ENCODE measurements at places on chromosomes 4 and X. TPM values are rescaled to one million over a fixed set of nuclear protein-coding genes. Genes with fewer than 3 reads are reported as not detected.
A peak's percentile ranks its signal among the peaks of the same experiment; 100 is the strongest.

- DNase-seq = no peak
These were observed 475.5 kb upstream of the FGF16 start for GRCh38 chrX:76971393-76972376.

DNA sequence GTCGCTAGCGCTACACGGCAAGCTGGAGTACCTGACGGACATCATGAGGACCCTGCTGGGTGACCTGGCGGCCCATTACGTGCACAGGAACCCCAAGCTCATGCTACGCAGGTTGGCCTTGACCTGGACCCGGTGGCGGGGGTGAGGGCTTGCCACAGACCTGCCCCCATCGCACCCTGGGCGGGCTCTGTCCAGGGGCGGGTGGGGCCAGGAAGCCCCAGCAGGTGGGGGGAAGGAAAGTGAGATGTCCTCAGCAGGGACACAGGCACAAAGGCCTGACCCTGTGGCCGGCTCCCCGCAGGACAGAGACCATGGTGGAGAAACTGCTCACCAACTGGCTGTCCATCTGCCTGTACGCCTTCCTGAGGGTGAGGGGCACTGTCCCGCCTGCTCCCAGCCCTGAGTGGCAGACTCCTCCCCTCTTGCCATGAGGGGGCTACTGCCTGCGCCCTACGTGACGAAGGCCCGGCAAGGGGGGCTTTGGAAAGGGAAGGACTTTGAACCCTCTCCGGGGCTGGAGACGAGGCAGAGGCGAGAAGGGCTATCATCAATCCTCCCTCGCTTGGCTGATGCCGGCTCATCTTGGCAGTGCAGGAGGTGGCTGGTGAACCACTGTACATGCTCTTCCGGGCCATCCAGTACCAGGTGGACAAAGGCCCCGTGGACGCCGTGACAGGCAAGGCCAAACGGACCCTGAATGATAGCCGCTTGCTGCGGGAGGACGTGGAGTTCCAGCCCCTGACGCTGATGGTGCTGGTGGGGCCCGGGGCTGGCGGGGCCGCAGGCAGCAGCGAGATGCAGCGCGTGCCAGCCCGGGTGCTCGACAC, 5.3 kb upstream of the SRPK3 start:
- no peak for DNase-seq

Gene ARMCX1
- total RNA-seq = 0.17 TPM

DNA sequence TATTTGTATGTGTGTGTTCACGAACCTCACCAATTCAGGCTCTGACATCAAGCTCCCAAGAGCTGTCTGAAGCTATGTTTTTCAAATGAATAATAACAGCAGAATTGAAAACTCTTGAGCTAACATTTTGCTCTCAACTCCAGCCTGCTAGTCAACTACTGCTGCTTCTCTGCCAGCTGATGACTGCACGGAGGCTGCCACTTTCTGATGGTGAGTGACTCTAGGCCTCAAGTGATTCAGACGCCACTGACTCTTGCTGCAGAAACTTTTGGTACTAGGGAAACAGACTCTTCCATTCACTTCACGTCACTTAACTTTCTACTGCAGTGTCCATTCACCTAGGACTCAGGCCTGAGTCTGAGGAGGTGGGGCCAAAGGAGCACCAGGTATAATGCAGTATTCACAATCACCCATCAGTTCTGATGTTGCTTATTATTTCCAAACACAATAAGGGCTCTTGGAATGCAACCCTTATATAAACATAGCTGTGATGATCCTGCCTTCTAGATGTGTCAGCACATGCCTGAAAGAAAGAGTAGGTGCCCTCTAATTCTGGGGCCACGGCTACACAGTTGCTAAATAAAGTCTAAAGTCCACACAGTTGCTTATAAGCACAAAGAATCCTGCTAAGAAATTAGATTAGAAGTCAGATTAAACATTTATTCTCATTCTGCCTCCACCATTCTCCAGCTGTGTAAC, 16.0 kb downstream of the PRDM8 start:
- no peak for DNase-seq

- no peak for DNase-seq
These were observed 108.0 kb upstream of the TLL1 start for GRCh38 chr4:165765053-165765452.

Gene NUP62CL
- total RNA-seq = 3.2 TPM

- no peak for DNase-seq
These were observed 1602.4 kb downstream of the STIM2 start for GRCh38 chr4:28462766-28463700.

Gene ADH7
- not detected for total RNA-seq

- no peak for DNase-seq
These were observed 11.3 kb upstream of the UGT2A3 start for GRCh38 chr4:68962868-68963267.

GRCh38 chrX:108735679-108736508, 469 bp downstream of the IRS4 start:
- no peak for DNase-seq

Gene PPARGC1A
- not detected for total RNA-seq

DNA sequence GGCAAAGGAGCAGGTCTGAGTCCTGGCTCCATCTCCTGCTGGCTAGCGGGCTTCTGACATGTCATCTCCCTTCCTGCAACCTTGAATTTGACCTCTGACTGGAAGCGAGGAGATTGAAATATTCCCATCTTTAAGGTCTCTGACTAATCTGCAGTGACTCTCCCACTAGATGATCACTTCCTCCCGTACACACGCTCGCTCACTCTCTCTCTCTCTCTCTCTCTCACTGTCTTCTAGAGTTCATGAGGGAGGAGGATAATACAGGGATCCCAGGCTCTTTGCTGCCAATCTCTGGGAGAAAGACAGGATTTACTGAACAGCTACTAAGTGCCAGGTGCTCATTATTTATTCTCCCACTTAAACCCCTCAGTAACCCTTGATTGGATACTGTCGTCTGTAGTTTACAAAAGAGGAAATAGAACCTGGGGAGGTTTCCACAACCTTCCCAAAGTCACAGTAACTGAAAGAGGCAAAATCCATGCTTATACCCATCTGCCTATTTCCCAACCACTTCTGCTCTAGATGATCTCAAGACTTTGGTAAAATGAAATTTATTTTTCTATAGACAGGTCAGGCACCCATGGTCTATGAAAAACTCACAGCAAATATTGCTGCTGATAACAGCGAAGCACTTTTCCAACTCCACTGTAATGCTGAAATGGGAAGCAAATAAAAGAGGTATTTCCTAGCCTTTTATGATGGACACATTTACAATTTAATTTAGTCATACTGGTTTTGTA, 193.5 kb upstream of the C1QTNF7 start:
- peak; percentile 13 for DNase-seq

GRCh38 chr4:44760142-44760898, 34.0 kb upstream of the GNPDA2 start:
- peak; percentile 44 for DNase-seq

DNA sequence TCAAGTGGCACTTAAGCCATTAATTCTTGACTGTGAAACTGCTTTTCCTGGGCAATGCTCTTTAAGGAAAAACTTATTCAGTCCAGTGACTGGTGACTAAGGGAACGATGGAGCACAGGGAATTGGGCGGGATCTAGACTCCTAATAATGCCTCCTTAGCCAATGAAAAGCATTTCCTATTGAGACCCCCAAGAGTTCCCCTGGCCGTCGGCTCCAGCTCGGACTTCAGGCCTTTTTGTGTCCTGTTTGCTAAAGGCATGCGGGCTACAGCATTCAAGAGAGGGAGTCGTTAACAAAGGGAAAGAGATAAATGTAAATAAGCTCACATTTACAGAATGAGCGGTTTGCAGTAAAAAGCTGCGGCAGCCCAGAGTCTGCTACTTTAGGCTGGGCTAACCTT, at the start of gene LPAR4:
Gene LPAR4 (plus strand): TSS at position 232 of the 400 bp plus-strand sequence. CDS start 7,150 bp downstream, outside the sequence.
- no peak for DNase-seq

GRCh38 chrX:113726009-113726408, 857.9 kb upstream of the HTR2C start:
- no peak for DNase-seq

Gene SLC9B1
- total RNA-seq = 2.1 TPM

Gene EGFL6
- total RNA-seq = not detected

GRCh38 chrX:29858714-29859113, 356.6 kb upstream of the MAGEB2 start:
- no peak for DNase-seq

Gene SGMS2
- not detected for total RNA-seq

Gene CTAG1A
- total RNA-seq = not detected

- no peak for DNase-seq
These were observed 5.1 kb upstream of the FAT1 start for GRCh38 chr4:186728631-186729271.

Gene SPOCK3
- total RNA-seq = not detected

DNA sequence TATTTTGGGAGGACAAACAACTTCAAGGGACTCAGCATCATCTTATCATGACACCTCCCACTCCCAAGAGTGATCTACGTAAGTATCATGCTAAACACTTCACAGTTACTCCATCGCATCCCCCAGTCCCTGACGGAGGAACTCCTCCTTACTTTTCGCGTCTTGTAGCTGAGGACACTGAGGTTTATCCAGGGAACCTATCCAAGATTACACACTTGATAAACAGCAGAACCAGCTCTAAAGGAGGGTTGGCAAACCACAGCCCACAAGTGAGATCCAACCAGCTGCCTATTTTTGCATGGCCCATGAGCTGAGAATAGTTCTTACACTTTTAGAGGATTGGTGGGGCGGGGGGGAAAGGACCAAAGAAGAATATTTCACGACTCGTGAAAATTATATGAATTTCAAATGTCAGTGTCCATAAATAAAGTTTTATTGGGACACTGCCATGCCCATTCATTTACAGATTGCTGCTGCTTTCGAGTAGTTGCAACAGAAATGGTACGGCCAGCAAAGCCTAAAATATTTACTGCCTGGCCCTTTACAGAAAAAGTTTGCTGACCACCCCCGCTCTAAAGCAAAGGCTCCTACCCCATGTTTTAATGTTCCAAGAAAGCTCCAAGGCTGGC, 47.8 kb downstream of the SEPSECS start:
- DNase-seq = no peak

DNA sequence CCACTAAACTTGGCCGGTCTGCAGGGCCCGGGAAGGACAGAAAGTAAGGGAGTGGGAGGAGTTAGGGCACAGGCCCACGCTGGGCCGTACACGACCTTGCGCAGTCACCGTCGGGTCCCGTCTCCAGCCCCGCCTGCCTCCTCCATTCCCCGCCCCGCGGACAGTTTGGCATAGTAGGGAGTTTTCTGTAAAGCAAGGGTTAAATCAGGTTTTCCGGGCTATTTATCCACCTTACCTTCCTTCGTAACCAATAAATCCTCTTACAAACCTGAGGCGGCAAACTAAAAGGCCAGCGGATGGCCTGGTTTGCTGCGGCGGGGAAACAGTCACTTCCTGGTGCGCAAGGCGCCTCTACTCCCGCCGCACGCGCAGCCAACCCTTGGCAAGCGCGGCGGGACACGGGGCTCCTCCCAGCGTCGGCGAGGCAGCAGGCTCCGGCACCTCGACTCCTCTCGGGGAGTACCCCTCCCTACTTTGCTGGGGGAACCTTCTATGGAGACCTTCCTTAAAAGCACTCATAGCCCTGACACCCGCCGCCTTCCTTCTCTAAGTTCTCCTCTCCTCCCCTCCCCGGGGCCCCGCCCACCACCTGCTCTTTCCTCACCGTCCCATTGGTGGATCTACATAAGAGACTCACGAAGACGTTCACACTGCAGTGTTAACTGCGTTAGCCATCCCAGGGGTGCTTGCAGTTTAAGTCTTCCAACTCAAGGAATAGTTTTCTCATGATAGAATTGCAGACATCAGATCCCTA, at the start of gene TRMT2B:
Gene TRMT2B (minus strand): TSS at position 563 of the 754 bp plus-strand sequence. CDS start 9,822 bp downstream, outside the sequence.
- peak; percentile 85 for DNase-seq

DNA sequence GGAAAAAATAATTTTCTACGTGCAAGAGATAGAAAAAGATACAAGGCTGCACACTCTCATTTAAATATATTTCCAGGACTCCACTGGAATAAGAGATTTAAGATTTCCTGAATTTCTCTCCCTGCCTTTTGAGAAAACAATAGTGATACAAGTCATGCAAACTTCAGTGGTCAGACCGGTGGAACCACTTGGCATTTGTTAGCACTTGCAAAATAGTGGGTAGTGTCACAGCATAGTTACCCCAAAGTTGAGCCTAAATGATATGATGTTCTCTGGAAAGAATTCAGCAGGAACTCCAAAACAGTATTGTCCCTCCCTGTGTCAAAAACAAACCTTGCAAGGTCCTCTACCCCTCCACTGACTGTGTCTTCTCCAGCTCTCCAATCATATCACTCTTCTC, 102.3 kb downstream of the ANKRD50 start:
- DNase-seq = no peak

DNA sequence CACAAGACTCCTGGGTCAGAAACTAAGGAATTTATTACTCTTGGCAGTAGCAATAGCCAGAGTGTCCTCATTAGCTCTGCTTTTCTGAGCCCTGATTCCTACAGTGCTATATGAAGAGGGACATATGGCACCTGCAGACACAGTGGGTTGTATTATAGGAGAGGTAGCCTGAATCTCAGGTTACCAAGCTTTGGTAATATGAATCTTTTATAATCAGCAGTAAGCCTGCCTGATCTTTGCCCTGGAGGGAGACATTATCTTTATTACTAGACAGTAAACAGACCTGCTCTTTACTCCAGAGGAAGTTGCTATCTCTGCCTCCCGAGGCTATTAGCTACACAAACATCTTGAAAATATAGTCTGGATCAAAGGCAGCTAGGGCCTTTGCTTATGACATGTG, 62.5 kb upstream of the HOPX start:
- no peak for DNase-seq

GRCh38 chrX:132433001-132433400, 55.8 kb downstream of the MBNL3 start:
- DNase-seq = no peak

- DNase-seq = peak; percentile 48
These were observed 18.5 kb upstream of the DRD5 start for GRCh38 chr4:9762823-9763475.

GRCh38 chrX:3244203-3244743, 102.2 kb downstream of the MXRA5 start:
- DNase-seq = no peak

Gene TMEM185A
- total RNA-seq = 28.6 TPM

DNA sequence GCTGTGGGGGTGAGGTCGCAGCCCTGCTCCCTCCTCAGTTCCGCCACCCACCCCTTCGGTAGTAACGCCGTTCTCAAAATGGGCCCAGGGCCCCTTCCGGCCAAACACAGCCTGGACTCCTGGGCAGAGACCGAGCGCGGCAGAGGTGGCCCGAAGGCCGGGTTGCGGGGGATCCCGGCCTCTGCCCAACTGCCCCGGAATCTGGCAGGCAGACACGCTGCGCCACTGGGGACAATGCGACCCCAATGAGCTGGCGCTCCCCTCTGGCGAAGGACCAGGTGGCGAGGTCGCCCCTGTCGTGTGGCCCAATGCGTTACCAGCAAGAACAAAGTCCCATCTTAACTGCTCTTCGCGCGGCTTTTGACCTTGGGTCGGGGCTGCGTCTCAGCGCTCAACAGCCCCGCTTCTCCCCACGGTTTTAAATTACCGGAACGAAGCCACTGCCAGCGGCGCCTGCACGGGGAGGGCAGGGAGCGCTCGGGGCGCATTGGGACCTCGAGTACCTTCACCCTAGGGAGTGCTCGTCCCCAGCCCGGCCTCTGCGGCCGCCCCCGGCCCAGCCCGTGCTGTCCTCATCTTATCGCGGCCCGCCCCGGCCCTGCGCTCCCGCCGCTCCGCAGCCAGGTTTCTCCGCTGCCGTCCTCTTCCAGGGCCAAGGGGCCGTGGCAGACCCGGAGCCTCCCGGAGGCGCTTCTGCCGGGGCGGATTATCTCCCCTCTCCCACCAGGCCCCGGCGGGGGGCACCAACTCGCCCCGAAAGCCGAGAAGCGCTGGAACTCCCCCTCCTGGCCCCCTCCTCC, 22.2 kb upstream of the HMX1 start:
- no peak for DNase-seq

GRCh38 chr4:570754-571153, 5.3 kb downstream of the TMEM271 start:
- no peak for DNase-seq
